Liver (tissue), 10 donors: ENCODE measurements at places on chromosomes 7 and 10.

GRCh38 chr7:112283382-112283910, 77.0 kb downstream of the ZNF277 start:
- no peak overlapping the region for H3K4me3 ChIP-seq
- peaks cover 1% of the 10 kb centered on the region for H3K4me1 ChIP-seq
- H3K27me3 ChIP-seq, result no peaks in the 10 kb centered on the region

DNA sequence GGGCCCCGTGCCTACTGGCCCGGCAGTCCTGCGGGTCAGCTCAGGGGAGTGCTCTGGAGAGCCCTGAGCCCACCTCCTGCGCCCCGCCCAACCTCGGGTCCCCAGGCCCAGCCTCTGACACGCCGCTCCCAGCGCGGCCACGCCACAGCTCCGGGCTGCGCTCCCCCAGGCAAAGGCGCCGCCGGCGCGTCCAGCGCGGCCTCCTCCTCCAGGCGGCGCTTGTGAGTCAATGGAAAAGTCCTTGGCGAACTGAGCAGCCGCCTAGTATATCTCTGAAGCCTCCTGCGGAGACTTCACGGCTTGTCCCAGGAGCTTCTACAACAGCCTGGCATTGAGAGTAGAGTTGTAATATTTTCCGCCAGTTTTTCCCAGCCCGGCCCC, 29.5 kb upstream of the BMS1 start:
- peaks cover 10% of the 10 kb centered on the region for H3K27me3 ChIP-seq
- no peaks in the 10 kb centered on the region for H3K36me3 ChIP-seq
- no peak overlapping the region for H3K27ac ChIP-seq
- peak overlapping the region; percentile 53 for H3K4me3 ChIP-seq
- peak; percentile 81 for DNase-seq

DNA sequence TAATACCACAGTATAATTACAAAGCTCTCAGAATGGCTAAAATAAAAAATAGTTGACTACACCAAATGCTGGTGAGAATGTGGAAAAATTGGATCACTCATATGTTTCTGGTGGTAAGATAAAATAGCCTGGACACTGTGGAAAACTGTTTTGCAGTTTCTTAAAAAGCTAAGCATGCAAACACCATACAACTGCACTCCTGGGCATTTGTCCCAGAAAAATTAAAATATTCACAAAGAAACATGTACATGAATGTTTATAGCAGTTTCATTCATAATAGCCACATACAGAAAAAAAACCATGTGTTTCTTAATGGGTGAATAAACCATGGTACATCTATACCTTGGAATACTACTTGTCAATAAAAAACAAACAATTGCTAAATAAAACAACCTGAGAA, 172.9 kb downstream of the AHR start:
- H3K27ac ChIP-seq, result no peak overlapping the region
- no peak for DNase-seq

- no peak overlapping the region for H3K27ac ChIP-seq
- no peaks in the 10 kb centered on the region for H3K27me3 ChIP-seq
- H3K36me3 ChIP-seq, result no peaks in the 10 kb centered on the region
- no peak for DNase-seq
Observed at GRCh38 chr10:11345224-11346054, 266.0 kb downstream of the USP6NL start.

GRCh38 chr10:117053482-117053881, 48.5 kb upstream of the SHTN1 start:
- H3K27ac ChIP-seq, result no peak overlapping the region
- H3K27me3 ChIP-seq, result no peaks in the 10 kb centered on the region
- H3K4me3 ChIP-seq, result no peak overlapping the region

GRCh38 chr10:60570272-60570865, 180.7 kb upstream of the ANK3 start:
- H3K4me3 ChIP-seq, result no peak overlapping the region
- DNase-seq, result no peak
- H3K27ac ChIP-seq, result no peak overlapping the region

- H3K4me1 ChIP-seq, result peaks cover 2% of the 10 kb centered on the region
- H3K36me3 ChIP-seq, result no peaks in the 10 kb centered on the region
- no peak overlapping the region for H3K4me3 ChIP-seq
- no peak overlapping the region for H3K27ac ChIP-seq
Observed at GRCh38 chr10:89080660-89081059, 90.1 kb downstream of the FAS start.

DNA sequence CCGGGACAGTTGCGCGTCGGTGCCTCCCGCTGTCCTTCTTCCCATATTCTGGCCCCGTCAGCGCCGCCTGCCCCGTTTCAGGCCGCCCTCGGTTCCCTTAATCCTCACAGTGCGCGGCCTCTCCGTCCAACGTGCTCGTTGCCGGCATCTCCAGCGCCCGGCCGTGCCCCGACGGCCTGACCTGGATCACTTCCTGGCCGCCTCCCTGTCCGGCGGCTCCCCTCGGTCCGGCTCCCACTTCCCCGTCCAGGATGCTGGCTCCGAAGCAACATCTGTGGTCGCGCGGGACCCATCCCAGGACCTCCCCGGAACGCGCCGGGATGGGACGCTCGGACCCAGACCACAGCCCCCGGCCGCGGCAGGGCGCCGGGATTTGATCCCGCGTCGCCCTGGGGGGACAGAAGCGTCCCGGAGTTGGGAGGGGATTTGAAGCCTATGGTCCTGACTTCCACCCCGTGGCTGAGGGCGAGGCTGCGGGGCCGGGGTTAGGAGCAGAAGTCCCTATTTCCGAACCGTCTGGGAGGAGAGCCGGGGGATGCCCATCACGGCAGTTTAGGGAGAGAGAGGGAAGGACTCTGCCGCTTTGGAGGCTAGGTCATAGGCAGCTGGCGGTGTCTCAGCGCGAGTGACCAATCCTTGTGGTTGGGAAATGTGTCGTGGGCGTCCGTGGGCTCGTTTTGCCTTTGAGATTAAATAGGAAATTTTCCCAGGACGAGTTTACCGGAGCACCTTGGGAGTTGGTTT, 53.8 kb downstream of the KCTD7 start:
- peak overlapping the region; percentile 46 for H3K4me3 ChIP-seq
- H3K36me3 ChIP-seq, result no peaks in the 10 kb centered on the region
- no peaks in the 10 kb centered on the region for H3K27me3 ChIP-seq
- peak overlapping the region; percentile 84 for H3K27ac ChIP-seq
- no peaks in the 10 kb centered on the region for H3K4me1 ChIP-seq

DNA sequence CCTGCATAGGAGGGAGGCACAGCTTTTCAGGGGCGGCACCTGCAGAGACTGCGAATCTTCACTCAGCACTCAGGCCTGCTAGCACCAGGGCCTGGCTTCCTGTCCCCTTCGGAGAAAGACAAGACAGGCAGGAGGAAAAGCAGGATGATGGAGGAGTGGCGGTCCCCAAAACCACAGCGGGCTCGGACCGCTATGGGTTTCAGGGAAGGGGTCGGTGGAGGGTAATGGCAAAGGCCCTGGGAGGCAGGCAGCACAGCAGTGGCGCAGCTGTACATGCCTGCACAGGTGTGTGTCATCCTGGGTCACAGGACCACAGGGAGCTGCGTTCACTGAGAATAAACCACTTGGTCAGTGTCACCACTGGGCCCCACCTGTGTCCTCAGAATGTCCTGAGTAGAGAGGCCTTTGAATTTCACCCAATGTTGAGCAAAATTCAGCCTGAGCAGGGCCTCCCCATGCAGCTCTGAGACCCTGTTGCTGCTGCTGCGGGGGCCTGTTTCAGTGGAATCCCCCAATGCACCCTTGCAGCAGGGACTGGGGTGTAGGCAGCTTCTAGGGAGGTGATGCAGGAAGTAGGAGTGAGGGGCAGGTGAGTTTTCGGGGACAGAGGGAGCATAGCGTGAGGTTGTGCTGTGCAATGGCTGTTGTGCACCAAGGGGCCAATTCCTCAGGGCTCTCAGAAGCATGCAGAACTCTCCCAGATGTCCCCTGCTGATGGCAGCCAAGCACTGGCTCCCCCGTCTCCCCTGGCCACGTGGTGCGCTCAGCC, 90.6 kb upstream of the PPP2R2D start:
- H3K36me3 ChIP-seq, result no peaks in the 10 kb centered on the region
- no peak overlapping the region for H3K27ac ChIP-seq
- H3K4me1 ChIP-seq, result peaks cover 17% of the 10 kb centered on the region
- H3K4me3 ChIP-seq, result no peak overlapping the region
- no peaks in the 10 kb centered on the region for H3K27me3 ChIP-seq

DNA sequence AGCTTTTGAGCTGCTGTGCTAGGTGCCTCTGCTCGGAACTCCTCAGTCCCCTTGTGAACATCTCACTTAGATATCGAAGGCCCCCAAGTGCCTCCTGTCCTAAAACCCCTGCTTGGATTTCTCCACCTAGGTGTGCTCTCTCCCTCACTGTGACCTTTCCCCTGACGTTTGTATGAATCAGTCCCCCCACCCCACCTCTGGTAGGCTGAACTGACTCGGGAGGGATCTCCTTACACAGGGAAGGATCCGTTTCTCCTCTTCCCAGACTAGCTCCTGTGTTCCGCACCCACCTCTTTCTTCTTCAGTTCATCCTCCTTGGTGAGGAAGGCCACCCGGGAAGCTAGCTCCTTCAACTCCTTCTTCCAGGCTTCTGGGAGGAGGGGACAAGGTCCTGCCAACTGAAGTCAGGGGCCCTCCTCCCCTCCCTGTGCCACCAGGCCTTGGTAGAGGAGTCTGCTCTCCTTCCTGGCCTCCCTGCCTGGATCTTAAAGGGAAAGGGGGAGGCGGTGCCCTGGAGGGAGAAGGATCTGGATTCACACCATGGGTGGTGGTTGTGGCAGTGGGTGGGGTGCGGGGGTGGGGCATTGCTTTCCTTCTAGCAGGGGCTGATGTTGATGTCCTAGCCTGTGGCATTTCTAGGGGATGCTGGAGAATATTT, 6.8 kb downstream of the TBATA start:
- H3K4me1 ChIP-seq, result no peaks in the 10 kb centered on the region
- H3K27ac ChIP-seq, result no peak overlapping the region
- H3K36me3 ChIP-seq, result no peaks in the 10 kb centered on the region
- H3K4me3 ChIP-seq, result no peak overlapping the region

- H3K4me3 ChIP-seq, result no peak overlapping the region
- no peak for DNase-seq
- H3K27me3 ChIP-seq, result no peaks in the 10 kb centered on the region
- no peak overlapping the region for H3K27ac ChIP-seq
- H3K36me3 ChIP-seq, result no peaks in the 10 kb centered on the region
Observed at GRCh38 chr10:12609435-12609834, 260.1 kb downstream of the CAMK1D start.

- H3K27me3 ChIP-seq, result no peaks in the 10 kb centered on the region
- H3K36me3 ChIP-seq, result no peaks in the 10 kb centered on the region
- H3K4me1 ChIP-seq, result no peaks in the 10 kb centered on the region
- no peak overlapping the region for H3K4me3 ChIP-seq
- DNase-seq, result no peak
Observed at GRCh38 chr7:72077786-72078185, 334.4 kb downstream of the CALN1 start.

DNA sequence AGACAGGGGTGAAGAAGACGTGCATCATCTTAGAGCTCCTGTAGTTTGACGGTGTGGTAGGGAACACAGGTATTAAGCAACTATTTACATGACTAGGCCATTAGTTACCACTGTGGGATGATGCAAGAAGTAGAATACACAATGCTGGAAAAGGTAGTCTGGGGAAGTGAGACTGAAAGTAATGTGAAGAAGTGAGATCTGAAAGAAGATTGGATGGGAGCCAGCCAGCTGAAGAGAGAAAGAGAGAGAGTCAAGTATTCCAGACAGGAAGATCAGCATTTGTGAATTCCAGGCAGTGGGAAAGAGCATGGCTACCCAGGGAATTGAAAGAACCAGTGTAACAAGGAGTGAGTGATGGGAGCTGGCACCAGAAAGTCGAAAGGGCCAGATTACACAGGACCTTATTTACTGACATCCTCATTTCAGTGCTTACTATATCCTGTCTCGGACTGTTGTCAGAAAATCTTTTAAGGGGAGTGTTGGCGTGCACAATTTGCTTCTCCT, 4.0 kb upstream of the CFAP58 start:
- no peak for DNase-seq
- H3K4me1 ChIP-seq, result no peaks in the 10 kb centered on the region
- no peaks in the 10 kb centered on the region for H3K27me3 ChIP-seq
- H3K4me3 ChIP-seq, result peak overlapping the region; percentile 16
- no peaks in the 10 kb centered on the region for H3K36me3 ChIP-seq

- no peaks in the 10 kb centered on the region for H3K4me1 ChIP-seq
- peak; percentile 58 for DNase-seq
- H3K4me3 ChIP-seq, result no peak overlapping the region
- H3K27me3 ChIP-seq, result no peaks in the 10 kb centered on the region
- H3K27ac ChIP-seq, result no peak overlapping the region
Observed at GRCh38 chr7:98240961-98241673, 10.9 kb downstream of the TECPR1 start.

DNA sequence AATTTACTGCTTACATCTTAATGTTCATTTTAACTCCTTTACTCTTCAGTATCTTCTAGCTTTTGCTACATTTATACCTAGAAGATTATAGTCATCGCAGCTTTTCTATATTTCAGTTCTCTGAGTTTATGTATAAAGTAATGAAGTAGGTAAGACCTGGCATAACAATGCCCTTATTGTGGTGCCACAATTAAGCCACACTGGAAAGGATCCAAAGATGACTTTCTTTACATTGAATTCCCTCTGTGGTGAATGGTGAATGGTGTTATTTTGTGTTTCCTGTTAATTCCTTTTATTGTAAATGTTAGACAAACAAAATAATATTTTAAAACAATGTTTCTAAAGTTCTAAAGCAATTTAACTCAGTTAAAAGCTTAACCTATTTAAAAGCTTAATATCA, 36.2 kb downstream of the SEMA3D start:
- H3K27ac ChIP-seq, result no peak overlapping the region
- no peak overlapping the region for H3K4me3 ChIP-seq
- DNase-seq, result no peak
- H3K36me3 ChIP-seq, result no peaks in the 10 kb centered on the region
- H3K27me3 ChIP-seq, result no peaks in the 10 kb centered on the region

- H3K36me3 ChIP-seq, result no peaks in the 10 kb centered on the region
- H3K27me3 ChIP-seq, result no peaks in the 10 kb centered on the region
- DNase-seq, result peak; percentile 42
- no peak overlapping the region for H3K4me3 ChIP-seq
Observed at GRCh38 chr10:74081192-74081803, 69.3 kb downstream of the AP3M1 start.

GRCh38 chr10:14106828-14107227, 223.9 kb downstream of the FRMD4A start:
- DNase-seq, result no peak
- no peak overlapping the region for H3K4me3 ChIP-seq
- no peaks in the 10 kb centered on the region for H3K27me3 ChIP-seq
- H3K4me1 ChIP-seq, result no peaks in the 10 kb centered on the region

- DNase-seq, result no peak
- no peaks in the 10 kb centered on the region for H3K27me3 ChIP-seq
- H3K27ac ChIP-seq, result no peak overlapping the region
- H3K4me3 ChIP-seq, result no peak overlapping the region
Observed at GRCh38 chr10:88592381-88592780, 5.8 kb downstream of the LIPJ start.

GRCh38 chr7:70695795-70696083, 436.2 kb upstream of the GALNT17 start:
- H3K4me3 ChIP-seq, result peak overlapping the region; percentile 73
- no peaks in the 10 kb centered on the region for H3K4me1 ChIP-seq
- no peaks in the 10 kb centered on the region for H3K36me3 ChIP-seq
- no peaks in the 10 kb centered on the region for H3K27me3 ChIP-seq
